Right lobe of liver (tissue), 6 donors: ENCODE measurements at places on chromosomes 3 and 15.

DNA sequence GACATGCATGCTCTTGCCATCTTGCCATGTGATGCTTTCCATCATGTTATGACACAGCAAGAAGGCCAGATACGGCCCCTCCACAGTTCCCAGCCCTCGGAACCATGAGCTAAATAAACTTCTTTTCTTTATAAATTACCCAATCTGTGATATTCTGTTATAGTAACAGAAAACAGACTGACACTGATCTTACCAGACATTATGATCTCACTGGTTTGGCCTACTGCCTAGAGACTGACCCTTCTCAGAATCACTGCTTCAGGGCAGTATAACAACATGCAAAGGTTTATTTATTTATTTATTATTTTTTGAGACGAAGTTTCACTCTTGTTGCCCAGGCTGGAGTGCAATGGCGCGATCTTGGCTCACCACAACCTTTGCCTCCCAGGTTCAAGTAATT lies 14.0 kb downstream of the ZNF619 start:
- H3K36me3 ChIP-seq, result no peaks in the 10 kb centered on the region
- no peaks in the 10 kb centered on the region for H3K4me1 ChIP-seq
- no peak overlapping the region for H3K27ac ChIP-seq
- H3K27me3 ChIP-seq, result no peaks in the 10 kb centered on the region
- H3K4me3 ChIP-seq, result no peak overlapping the region
- no peak for DNase-seq

DNA sequence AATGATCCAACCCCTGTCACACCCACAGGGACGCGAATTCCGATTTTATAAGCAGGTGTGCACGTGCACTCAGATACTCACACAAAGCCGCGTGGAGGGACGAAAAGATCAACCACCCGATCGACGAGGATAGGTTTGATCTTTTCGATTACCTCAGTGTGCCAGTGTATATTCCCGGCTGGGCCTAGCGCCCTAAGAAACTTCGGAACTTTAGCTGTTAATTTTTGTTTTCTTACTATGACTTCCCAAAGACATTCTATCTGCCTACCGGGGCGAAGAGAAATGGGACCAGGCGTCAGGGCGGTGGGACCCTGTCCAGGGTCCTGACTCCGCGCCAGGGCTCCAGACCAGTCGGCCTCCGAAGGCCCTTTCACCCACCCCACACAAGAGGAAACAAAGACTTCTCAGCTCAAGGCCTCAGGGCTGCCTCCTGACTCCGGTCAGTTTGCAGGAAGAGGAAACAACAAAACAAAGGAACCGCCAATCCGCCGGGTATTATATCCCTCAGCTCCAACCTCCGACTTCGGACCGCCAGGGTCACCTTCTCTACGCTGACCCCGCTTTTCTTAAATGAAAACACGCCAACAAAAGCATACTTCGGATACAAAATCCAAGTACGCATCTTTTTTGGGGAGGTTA lies 6.8 kb downstream of the ONECUT1 start:
- H3K36me3 ChIP-seq, result no peaks in the 10 kb centered on the region
- no peak for DNase-seq

- H3K36me3 ChIP-seq, result peaks cover 9% of the 10 kb centered on the region
- no peaks in the 10 kb centered on the region for H3K4me1 ChIP-seq
- no peak overlapping the region for H3K27ac ChIP-seq
- no peaks in the 10 kb centered on the region for H3K27me3 ChIP-seq
- no peak for DNase-seq
Observed at GRCh38 chr3:16309558-16309957, 44.5 kb downstream of the OXNAD1 start.

- DNase-seq, result no peak
- no peak overlapping the region for H3K27ac ChIP-seq
- no peak overlapping the region for H3K4me3 ChIP-seq
Observed at GRCh38 chr3:120299403-120299802, 14.4 kb upstream of the GPR156 start.

DNA sequence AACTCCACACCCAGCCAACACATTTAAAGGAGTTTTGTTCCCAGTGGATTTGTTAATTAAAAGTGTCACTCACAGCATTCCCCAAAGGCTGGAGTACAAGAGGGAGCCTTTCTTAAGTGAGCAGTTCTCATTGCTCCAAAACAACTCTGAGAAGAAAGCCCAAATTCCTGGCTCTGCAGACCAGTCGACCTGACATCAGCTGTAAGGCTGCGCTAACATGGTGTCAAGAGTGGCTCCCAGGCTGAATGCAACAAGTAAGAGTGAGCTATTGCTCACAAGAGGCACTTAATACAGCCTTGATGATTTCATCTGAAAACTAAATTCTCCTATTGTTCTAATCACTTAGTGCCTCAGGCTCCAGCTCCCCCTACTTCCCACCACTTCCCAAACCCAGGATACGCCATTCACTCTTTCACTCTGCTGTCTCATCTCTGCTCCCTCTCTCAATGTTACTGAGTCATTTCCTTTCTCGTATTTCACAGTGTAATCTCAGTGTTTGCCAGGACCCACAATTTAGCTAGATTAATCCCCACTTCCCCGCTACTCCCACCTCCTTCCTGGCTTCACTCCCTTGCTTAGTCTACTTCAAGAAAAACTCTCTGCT lies 81.8 kb downstream of the WWTR1 start:
- H3K4me3 ChIP-seq, result no peak overlapping the region
- H3K36me3 ChIP-seq, result no peaks in the 10 kb centered on the region
- no peaks in the 10 kb centered on the region for H3K27me3 ChIP-seq
- no peak for DNase-seq
- H3K27ac ChIP-seq, result peak overlapping the region; percentile 68
- no peaks in the 10 kb centered on the region for H3K4me1 ChIP-seq

GRCh38 chr3:59126446-59126845 lies 76.6 kb upstream of the CFAP20DC start:
- no peaks in the 10 kb centered on the region for H3K4me1 ChIP-seq
- H3K36me3 ChIP-seq, result no peaks in the 10 kb centered on the region
- no peak for DNase-seq
- H3K4me3 ChIP-seq, result no peak overlapping the region
- H3K27me3 ChIP-seq, result no peaks in the 10 kb centered on the region

GRCh38 chr15:28873585-28874190 lies 12.1 kb upstream of the APBA2 start:
- no peaks in the 10 kb centered on the region for H3K27me3 ChIP-seq
- no peaks in the 10 kb centered on the region for H3K36me3 ChIP-seq
- DNase-seq, result no peak
- H3K27ac ChIP-seq, result no peak overlapping the region
- no peaks in the 10 kb centered on the region for H3K4me1 ChIP-seq

DNA sequence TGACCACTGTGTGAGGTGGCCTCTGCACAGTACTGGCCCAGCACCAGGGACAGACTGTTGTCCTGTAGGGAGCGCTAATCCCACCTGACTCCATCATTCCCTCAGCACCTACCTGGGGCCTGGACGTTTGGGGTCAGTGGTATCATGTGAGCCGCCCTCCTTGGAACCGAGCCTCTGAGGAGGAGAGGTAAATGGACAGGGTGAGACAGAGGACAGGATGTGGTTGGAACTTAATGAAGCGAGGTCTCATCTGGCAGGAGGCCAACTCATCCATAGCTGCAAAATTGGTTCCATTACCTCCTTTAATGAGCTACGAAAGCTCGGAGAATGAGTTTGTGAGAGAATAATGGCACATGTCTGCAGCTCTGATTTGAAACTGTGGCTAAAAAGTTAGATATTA lies 13.9 kb downstream of the MAPKAPK3 start:
- H3K27me3 ChIP-seq, result no peaks in the 10 kb centered on the region
- H3K4me1 ChIP-seq, result no peaks in the 10 kb centered on the region
- no peak overlapping the region for H3K27ac ChIP-seq

DNA sequence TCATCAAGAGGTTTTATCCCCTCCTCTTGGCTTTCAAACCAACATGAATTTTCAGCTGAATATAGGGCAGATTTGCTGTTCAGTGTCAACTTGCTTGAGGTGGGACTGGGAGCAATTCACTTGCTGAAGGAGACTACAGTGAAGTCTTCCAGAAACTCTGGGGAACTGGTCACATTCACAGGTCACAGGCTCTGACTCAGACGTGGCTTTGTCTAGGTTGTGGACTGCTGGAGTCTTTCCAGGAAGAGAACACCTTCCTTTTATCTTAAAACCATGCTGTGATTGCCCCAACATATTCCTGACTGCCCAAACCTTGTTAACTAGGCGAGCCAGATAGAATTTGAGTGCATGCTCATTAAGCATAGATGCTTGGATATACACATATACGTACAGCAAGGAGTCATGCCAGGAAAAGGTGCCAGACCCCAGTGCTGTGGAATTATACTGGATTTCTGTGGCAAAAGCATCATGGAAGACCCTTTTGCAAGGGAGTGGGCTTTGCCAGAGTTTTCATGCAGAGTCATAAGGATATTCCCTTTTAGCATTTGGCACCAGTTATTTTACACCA lies 399.1 kb upstream of the TBL1XR1 start:
- H3K27ac ChIP-seq, result no peak overlapping the region
- no peaks in the 10 kb centered on the region for H3K36me3 ChIP-seq
- H3K4me3 ChIP-seq, result no peak overlapping the region
- DNase-seq, result no peak
- no peaks in the 10 kb centered on the region for H3K27me3 ChIP-seq

GRCh38 chr3:48186631-48187300 lies 1.5 kb downstream of the CDC25A start:
- H3K27ac ChIP-seq, result no peak overlapping the region
- DNase-seq, result no peak
- no peaks in the 10 kb centered on the region for H3K36me3 ChIP-seq
- no peaks in the 10 kb centered on the region for H3K27me3 ChIP-seq
- no peaks in the 10 kb centered on the region for H3K4me1 ChIP-seq
- H3K4me3 ChIP-seq, result peak overlapping the region; percentile 70

DNA sequence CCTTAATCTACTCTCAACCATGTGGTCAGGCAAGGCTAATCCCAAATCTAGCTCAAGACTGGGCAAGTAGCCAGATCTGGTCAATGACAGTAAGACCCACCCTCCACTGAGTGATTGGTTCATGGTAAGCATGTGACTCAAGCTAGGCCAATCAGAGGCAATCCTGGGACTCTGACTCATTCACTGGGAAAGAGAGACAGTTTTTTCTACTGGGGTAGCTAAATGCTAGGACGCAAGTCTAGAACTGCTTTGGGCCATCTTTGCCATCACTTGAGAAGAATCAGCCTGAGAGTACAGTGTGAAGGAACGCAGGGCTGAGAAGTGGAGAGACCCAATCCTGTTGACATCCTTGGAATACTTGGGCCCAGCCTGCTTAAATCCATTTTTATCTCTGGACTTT lies 9.4 kb upstream of the RAD18 start:
- H3K4me1 ChIP-seq, result no peaks in the 10 kb centered on the region
- DNase-seq, result no peak
- H3K4me3 ChIP-seq, result no peak overlapping the region
- H3K27ac ChIP-seq, result no peak overlapping the region

DNA sequence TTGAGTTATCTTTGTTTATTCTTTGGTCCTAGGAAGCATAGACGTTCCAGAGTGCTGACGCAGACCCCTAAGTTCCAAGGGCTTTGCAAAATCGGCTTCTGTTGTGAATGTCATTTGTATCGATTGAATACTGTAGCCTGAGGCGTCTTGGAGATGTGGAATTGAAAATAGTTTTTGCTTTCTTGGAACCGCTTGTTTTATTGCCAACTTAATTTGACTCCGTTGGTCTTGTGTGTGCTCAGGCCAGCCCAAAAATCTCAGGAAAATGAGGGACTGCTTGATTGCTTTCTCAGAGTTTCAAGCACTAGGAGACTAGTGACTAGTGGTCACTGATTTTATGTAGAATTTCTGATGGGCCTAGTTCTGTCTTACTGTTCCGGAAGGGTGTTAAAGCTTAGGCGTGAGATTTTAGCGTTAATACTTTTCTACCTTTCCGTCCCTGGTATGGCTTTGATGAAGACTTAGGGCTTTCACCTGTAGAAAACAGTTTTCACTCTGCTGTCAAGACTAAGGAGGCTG lies 263 bp upstream of the UTS2B start:
- peak overlapping the region; percentile 71 for H3K4me3 ChIP-seq
- H3K36me3 ChIP-seq, result no peaks in the 10 kb centered on the region
- H3K27me3 ChIP-seq, result no peaks in the 10 kb centered on the region
- peak overlapping the region; percentile 93 for H3K27ac ChIP-seq

DNA sequence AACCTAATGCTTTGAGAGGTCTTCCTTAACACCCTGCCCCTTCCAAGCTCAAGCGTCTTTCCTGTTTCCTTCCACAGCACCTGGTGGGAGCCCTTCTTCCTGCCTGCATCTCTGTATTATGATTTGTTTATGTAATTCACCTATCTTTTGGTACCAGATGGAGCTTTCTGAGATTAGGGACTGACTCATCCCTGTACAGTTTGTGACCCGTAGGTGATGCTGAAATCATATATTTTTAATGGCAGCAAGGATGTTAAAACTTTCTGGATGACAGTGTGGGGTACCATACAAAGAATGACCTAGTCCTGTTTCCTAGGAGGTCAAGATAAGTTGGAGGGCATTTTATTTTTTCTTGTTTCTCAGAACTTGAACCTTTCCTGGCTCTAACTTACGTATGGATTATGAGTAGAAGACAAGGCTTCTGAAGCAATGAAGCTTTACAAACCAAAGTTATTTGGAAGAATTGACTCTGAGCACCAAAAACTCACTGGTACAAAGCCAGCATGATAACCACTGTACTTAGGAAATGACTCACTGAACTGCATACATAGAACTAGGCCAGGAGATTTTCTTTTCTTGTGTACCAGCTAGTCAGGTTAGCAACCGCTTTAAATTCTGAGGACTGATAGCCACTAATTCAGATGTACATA lies 46.6 kb downstream of the HHLA2 start:
- H3K36me3 ChIP-seq, result no peaks in the 10 kb centered on the region
- H3K27ac ChIP-seq, result no peak overlapping the region
- H3K27me3 ChIP-seq, result no peaks in the 10 kb centered on the region
- H3K4me1 ChIP-seq, result no peaks in the 10 kb centered on the region
- no peak overlapping the region for H3K4me3 ChIP-seq
- no peak for DNase-seq

GRCh38 chr15:100931143-100931890 lies 12.2 kb downstream of the LRRK1 start:
- DNase-seq, result no peak
- no peaks in the 10 kb centered on the region for H3K4me1 ChIP-seq
- no peaks in the 10 kb centered on the region for H3K36me3 ChIP-seq
- no peaks in the 10 kb centered on the region for H3K27me3 ChIP-seq

GRCh38 chr3:10234526-10235230 lies 13.6 kb upstream of the TATDN2 start:
- H3K4me3 ChIP-seq, result no peak overlapping the region
- H3K27ac ChIP-seq, result no peak overlapping the region
- H3K36me3 ChIP-seq, result peaks cover 2% of the 10 kb centered on the region
- no peak for DNase-seq
- H3K4me1 ChIP-seq, result no peaks in the 10 kb centered on the region

GRCh38 chr3:23575697-23576096 lies 230.1 kb upstream of the UBE2E1 start:
- H3K27ac ChIP-seq, result no peak overlapping the region
- no peak overlapping the region for H3K4me3 ChIP-seq
- no peaks in the 10 kb centered on the region for H3K36me3 ChIP-seq
- H3K4me1 ChIP-seq, result no peaks in the 10 kb centered on the region

GRCh38 chr15:73355612-73356265 lies 13.0 kb downstream of the HCN4 start:
- H3K4me1 ChIP-seq, result no peaks in the 10 kb centered on the region
- H3K4me3 ChIP-seq, result no peak overlapping the region
- no peak overlapping the region for H3K27ac ChIP-seq
- no peaks in the 10 kb centered on the region for H3K27me3 ChIP-seq
